Upper lobe of right lung (tissue), 1 donor: ENCODE measurements at places on chromosomes 6 and 20. TPM values are rescaled to one million over a fixed set of nuclear protein-coding genes. Genes with fewer than 3 reads are reported as not detected.

The CD109 gene
- 22.1 TPM for total RNA-seq

The PRDM1 gene
- 17.5 TPM for total RNA-seq

The PRSS16 gene
- 15.1 TPM for total RNA-seq

The CAGE1 gene
- total RNA-seq: not detected

The KCNK5 gene
- 10.0 TPM for total RNA-seq

The COL12A1 gene
- 44.3 TPM for total RNA-seq

The EHMT2 gene
- total RNA-seq: 36.0 TPM

The ALDH8A1 gene
- total RNA-seq: 1.2 TPM

The EEF1A2 gene
- 0.67 TPM for total RNA-seq

The ACSS1 gene
- total RNA-seq: 37.2 TPM

The CST2 gene
- not detected for total RNA-seq

The PPDPF gene
- total RNA-seq: 355 TPM

The GLP1R gene
- total RNA-seq: not detected

The HSD17B8 gene
- total RNA-seq: 14.7 TPM

The RAET1L gene
- total RNA-seq: not detected

The NKAPL gene
- total RNA-seq: 0.87 TPM

The SAMD10 gene
- total RNA-seq: 4.3 TPM

The PSORS1C2 gene
- not detected for total RNA-seq
